ENCODE measurements at places on chromosomes 3 and 15.

DNA sequence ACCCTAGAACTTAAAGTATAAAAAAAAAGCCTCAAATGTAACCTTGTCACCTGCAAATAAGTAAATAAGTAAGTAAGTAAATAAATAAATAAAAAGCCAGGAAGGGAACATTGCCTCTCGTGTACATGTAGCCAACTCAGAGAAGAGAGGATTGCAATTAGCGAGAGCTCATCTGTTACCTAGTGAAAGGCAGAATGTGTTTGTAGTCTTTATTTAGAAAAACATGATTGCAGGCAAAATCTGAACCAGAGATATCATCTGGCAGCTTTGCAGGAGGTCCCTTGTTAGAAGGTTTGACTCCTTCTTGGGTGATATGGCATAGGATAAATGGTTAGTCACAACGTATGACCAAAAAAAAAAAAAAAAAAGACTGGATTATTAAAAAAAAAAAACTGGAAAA, 71.6 kb upstream of the SYN2 start:
- H3K27me3 ChIP-seq: peaks cover 1% of the 10 kb centered on the region
- no peaks in the 10 kb centered on the region for H3K36me3 ChIP-seq
- H3K27ac ChIP-seq: no peak overlapping the region

DNA sequence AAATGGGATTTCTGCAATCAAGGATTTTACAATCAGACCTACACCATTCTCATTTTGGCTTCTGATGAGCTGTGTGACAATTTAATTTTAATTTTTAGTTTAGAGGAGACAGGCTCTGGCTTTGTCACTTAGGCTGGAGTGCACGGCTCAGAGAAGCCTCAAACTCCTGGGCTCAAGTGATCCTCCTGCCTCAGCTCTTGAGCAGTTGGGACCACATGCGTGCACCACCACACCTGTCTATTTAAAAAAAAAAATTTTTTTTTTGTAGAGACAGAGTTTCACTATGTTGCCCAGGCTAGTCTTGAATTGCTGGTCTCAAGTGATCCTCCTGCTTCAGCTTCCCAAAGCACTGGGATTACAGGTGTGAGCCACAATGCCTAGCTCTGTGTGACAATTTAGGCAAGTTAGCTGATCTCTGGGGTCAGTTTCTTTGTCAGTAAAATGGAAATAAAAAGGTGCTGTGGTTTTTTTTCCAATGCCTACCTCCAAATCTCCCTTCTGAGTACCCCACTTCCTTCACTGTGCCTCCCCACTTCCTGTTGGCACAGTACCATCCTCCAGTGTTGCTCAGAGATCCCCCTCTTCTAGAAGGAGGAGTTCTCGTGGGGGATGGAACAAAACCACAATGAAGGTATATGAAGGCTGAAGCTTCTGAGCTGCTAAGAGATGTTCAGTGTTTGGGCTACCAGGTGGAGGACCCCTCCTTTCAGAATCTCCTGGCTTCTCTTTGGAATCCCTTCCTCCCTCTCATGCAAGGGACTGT, 54.1 kb upstream of the GSK3B start:
- no peaks in the 10 kb centered on the region for H3K27me3 ChIP-seq
- H3K4me3 ChIP-seq: no peak overlapping the region
- peaks cover 22% of the 10 kb centered on the region for H3K4me1 ChIP-seq
- DNase-seq: no peak
- H3K27ac ChIP-seq: no peak overlapping the region

- H3K36me3 ChIP-seq: no peaks in the 10 kb centered on the region
- H3K4me1 ChIP-seq: no peaks in the 10 kb centered on the region
- H3K4me3 ChIP-seq: no peak overlapping the region
- no peak overlapping the region for H3K27ac ChIP-seq
- no peaks in the 10 kb centered on the region for H3K27me3 ChIP-seq
Measured at GRCh38 chr3:51353691-51354090, 31.4 kb upstream of the MANF start.

- no peak for DNase-seq
- H3K4me3 ChIP-seq: no peak overlapping the region
- no peak overlapping the region for H3K27ac ChIP-seq
- peaks cover 21% of the 10 kb centered on the region for H3K27me3 ChIP-seq
Measured at GRCh38 chr15:88744548-88745020, 58.7 kb upstream of the ACAN start.
